Memory B cell (primary cell): ENCODE measurements at places on chromosomes 7 and 10.

- no peak for DNase-seq
Observed at GRCh38 chr10:1579671-1580070, 157.7 kb downstream of the ADARB2 start.

DNA sequence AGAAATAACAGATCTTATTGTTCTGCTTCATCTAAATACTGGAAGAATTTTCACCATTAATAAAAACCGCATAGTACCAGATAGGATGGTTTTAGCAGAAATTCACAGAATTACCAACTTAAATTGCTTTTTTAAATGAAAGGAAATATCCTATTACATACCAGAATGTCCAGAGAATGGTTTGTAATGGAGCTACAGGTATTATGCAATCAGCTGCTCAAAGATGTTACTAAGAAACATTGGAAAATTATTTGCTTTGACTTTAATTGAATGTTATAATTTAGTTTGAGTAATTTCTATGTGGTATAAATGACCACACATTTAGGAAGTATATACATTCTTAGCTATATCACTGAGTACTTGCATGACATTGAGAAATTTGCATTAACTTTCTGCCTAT, 338.3 kb downstream of the ETV1 start:
- DNase-seq = no peak

DNA sequence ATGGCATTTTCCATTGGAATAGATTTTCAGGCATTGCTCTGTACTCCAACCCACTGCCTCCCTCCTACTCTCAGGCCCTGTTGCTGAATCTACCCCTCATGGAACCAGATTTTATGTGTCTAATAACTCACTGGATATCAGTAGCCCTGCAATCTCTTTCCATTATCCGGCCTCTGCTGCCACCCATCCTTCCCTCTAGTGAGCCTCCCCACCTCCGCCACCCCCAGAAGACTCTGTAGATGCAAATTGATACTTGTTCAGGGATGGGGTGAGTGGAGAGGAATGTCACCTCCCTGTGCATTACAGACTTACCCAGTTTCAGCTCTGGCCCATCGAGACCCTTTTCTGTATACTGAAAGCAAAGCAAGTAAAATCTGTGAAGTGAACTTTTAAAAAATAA, 52.3 kb upstream of the PHYHIPL start:
- DNase-seq = no peak

DNA sequence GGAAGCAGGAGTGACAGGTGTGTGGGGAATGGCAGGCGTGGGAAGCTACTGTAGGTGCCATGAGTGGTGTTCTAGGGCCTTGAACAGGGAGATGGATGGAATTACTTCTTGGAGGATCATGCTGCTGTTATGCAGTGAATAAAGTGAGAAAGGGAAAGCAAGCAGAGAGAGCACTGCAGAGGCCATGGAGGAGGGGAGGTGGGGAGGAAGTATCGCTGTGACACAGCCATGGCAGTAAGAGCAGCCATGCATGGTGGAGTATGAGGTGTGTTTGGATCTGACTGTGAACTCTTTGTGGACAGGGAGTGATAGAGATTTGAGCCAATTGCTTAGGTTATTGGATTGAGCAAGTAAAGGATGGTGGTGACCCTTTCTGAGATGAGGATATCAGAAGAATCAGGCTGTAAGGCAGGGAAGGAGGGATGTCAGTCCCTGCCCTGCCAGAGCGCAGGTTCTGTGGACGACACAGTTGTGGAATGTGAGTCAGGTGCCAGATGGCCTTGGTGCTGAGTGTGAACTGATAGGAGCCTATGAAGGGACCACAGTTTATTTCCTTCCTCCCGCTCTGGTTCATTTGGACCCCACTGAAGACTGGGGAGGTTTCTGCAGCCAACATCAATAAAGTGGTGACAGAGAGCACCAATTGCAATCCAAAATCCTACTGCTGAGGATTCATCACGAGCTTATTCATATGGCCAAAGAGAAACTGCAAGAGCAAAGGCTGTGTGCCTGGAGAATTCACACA, 105.5 kb upstream of the TMEM72 start:
- DNase-seq = no peak

GRCh38 chr7:10584886-10585285, 388.8 kb upstream of the PHF14 start:
- DNase-seq = no peak

DNA sequence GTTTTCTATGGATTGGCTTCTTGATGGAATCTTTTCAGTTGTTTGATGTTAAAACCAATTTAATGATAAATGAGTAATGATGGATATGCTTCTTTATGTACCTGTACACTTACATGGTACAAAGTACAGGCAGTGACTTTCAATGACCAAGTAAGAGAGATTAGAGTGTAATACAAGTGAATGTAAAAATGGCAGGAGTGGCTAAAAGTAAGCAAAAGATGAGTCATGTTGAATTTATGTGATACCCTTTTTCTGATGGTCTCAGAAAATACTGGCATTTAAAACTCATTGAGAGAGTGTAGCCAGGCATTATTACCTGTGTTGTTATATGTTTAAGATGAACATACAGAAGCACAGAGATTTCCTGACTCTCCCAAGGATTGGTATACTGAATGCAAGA, 97.1 kb downstream of the GPR85 start:
- no peak for DNase-seq

GRCh38 chr7:49780953-49781352, 7.5 kb downstream of the VWC2 start:
- no peak for DNase-seq

GRCh38 chr10:112208292-112208691, 24.7 kb upstream of the GPAM start:
- no peak for DNase-seq

DNA sequence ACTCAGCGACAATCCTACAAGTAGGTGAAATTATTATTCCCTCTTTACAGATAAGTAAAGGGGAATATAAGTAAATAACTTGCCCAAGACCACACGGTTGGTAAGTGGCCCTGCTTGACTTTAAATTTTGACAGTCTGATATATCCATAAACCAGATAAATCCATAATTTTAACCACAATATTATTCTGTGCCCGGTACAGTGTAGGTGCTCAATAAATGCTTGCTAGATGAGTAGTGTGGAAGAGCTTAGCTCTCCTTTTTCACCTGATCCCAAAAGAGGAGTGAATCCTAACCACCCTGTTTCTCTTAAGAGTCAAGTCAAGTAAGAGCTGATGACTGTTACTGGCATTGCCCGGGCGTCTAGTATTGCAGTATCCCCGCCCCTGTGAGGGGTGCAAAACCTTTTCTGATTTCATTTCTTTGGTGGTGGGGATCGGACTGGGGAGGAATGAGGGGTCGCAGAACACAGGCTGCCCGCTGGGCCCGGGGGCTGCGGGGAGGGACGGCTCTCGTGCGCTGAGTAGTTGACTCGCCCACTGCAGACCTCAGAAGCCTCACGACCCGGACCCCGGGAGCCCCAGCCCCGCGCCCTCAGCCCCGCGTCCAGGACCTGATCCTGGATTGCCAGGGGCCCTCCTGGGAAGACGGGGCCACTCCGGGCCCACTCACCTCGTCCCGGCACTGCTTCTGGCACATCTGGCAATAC, 490 bp downstream of the KIN start:
- no peak for DNase-seq

DNA sequence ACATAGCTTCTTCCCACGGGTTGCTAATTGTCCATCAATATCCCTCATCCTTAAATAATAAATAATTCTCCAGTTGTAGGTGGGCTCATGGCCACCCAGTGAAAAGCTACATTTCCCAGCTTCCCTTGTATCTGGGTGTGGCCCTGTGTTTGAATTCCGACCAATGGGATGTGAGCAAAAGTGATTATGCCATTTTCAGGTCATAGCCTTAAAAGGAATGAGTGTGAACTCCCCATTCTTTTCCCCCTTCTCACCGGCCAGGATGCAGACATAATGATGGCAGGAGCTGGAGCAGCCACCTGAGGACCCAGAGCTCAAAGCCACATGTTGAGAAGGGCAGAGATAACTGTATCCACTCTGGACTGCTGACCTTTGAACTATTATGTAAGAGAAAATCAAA, 30.3 kb upstream of the CALU start:
- no peak for DNase-seq

DNA sequence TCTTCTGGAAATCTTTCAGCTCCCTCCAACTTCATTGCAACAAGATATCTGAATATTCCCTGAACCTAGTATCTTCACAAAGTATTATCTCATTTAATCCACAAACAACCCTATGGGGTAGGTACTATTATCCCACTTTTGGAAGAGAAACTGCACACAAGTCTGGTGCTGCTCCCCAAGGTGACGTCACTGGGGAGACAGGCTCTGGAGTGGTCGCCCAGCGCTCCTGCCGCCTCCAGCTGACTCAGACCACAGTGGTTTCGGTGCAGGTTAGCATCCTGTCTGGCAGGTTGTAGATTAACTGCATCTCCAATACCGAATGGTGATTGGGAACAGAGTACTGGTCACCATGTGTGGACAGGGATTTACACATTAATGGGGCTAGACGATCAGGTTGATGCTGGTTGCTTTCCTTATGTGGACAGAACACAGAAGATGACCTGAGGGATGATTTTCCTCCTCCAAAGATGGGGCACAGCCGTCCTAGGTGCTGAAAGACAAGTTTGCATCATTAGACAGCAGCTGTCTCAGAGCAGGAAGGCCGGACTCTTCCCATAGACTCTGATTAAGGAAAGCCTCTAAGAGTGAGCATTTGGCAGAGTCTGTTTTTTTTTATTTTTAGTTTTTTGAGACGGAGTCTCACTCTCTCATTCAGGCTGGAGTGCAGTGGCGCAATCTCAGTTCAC, 128.6 kb downstream of the TRRAP start:
- DNase-seq = no peak

GRCh38 chr7:120053390-120053961, 219.5 kb upstream of the KCND2 start:
- no peak for DNase-seq

- no peak for DNase-seq
Observed at GRCh38 chr10:110215286-110216170, 8.1 kb downstream of the MXI1 start.

DNA sequence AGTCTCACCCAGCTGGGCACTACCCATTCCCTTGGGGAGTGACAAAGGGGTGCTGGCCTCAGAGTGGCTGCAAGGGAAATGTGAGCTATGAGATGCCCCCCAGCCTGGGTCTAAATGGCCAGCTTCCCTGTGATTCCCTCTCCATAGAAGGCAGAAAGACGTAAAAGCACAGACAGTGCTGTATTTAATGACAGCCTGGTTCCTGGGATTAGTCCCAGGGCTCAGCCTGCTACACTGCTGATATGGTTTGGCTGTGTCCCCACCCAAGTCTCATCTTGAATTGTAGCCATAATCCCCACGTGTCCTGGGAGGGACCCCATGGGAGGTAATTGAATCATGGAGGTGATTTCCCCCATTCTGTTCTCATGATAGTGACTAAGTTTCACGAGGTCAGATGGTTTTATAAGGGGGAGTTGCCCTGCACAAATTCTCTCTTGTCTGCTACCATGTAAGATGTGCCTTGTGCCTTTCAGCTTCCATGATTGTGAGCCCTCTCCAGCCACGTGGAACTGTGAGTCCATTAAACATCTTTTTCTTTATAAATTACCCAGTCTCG, 23.9 kb upstream of the CALN1 start:
- no peak for DNase-seq

- DNase-seq = no peak
Observed at GRCh38 chr10:17671307-17671706, 27.4 kb downstream of the STAM start.

DNA sequence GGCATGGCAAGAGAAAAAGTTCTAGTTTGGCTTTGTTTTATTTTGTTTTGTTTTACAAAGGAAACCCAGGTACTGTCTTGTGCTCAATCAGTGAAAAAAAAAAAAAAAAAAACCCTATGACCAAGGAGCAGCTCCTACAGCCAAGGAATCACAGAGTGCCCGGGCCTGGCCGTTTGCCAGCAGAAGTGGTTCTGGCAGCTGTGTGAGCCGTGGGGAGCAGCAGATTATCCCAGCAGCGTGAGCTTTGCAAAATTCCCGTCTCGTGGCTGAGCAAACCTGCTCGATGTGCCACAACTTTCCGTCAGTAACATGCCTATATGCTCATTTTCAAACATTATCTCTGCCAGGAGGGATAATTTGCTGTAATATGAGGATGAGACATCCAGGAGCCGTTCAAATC, 293.7 kb downstream of the POU6F2 start:
- DNase-seq = no peak

GRCh38 chr10:104327745-104328645, 10.3 kb downstream of the ITPRIP start:
- no peak for DNase-seq
